A549 treated with AZD2906 at 1 μM for 4 hours (cell line): ENCODE measurements at places on chromosomes 1 and 21. TPM values are rescaled to one million over a fixed set of nuclear protein-coding genes. Genes with fewer than 3 reads are reported as not detected.

The SYT2 gene
- total RNA-seq: 0.72 to 1.1 TPM (median 0.83 TPM) in 5 replicates

The RYR2 gene
- total RNA-seq: 0.01 to 0.07 TPM (median 0.03 TPM) in 5 replicates

The SPRR4 gene
- total RNA-seq: not detected in 5 replicates

The WNT2B gene
- total RNA-seq: 0.19 to 0.42 TPM (median 0.20 TPM) in 5 replicates

The OR2T33 gene
- not detected in 5 replicates for total RNA-seq

The S100A7A gene
- not detected in 5 replicates for total RNA-seq

The MAEL gene
- total RNA-seq: not detected in 5 replicates

The PLEKHA6 gene
- total RNA-seq: 30.7 to 35.1 TPM (median 33.3 TPM) in 5 replicates

The GON4L gene
- 12.2 to 14.4 TPM (median 13.2 TPM) in 5 replicates for total RNA-seq

The FAM151A gene
- 0.26 to 0.41 TPM (median 0.31 TPM) in 5 replicates for total RNA-seq

The THEM5 gene
- 0.06 TPM in 1 of 5 replicates, not detected in the others for total RNA-seq

The FAM110D gene
- total RNA-seq: 0.03 to 0.07 TPM (median 0.03 TPM) in 3 of 5 replicates, not detected in the others

The RAB7B gene
- total RNA-seq: 0.91 to 1.6 TPM (median 1.1 TPM) in 5 replicates

The PCP4L1 gene
- 0.06 to 0.15 TPM (median 0.07 TPM) in 5 replicates for total RNA-seq

The ABCA4 gene
- 0.08 to 0.17 TPM (median 0.11 TPM) in 5 replicates for total RNA-seq

The BMP8B gene
- total RNA-seq: 4.2 to 5.2 TPM (median 5.0 TPM) in 5 replicates

The LYPD8 gene
- 0.07 to 0.22 TPM (median 0.10 TPM) in 5 replicates for total RNA-seq

The CRYAA gene
- 0.13 to 0.16 TPM in 2 of 5 replicates, not detected in the others for total RNA-seq

The ADAM30 gene
- not detected in 5 replicates for total RNA-seq

The GABPB2 gene
- total RNA-seq: 2.5 to 3.3 TPM (median 2.9 TPM) in 5 replicates

The FCER1A gene
- not detected in 5 replicates for total RNA-seq

The CD34 gene
- total RNA-seq: 0.02 to 0.06 TPM in 2 of 5 replicates, not detected in the others

The PTGER3 gene
- total RNA-seq: 0.01 TPM in 1 of 5 replicates, not detected in the others

The MAP3K6 gene
- 13.4 to 22.5 TPM (median 18.1 TPM) in 5 replicates for total RNA-seq

The ICOSLG gene
- total RNA-seq: 4.1 to 4.8 TPM (median 4.5 TPM) in 5 replicates

The RNU1-2 gene
- total RNA-seq: 4.0 to 44.9 TPM (median 4.2 TPM) in 4 of 5 replicates, not detected in the other

The IQCC gene
- 1.4 to 2.1 TPM (median 1.8 TPM) in 5 replicates for total RNA-seq

The EIF2D gene
- total RNA-seq: 32.5 to 35.8 TPM (median 34.8 TPM) in 5 replicates

The TNFRSF9 gene
- total RNA-seq: 1.8 to 3.2 TPM (median 2.3 TPM) in 5 replicates

The CIART gene
- 1.8 to 3.5 TPM (median 2.5 TPM) in 5 replicates for total RNA-seq

The MFAP2 gene
- total RNA-seq: 0.85 to 1.4 TPM (median 0.93 TPM) in 5 replicates

The CCDC28B gene
- total RNA-seq: 1.6 to 2.0 TPM (median 1.8 TPM) in 5 replicates

The LCA5L gene
- 0.81 to 1.5 TPM (median 1.0 TPM) in 5 replicates for total RNA-seq

The SPATA45 gene
- not detected in 5 replicates for total RNA-seq

The VWA1 gene
- total RNA-seq: 3.7 to 15.9 TPM (median 14.0 TPM) in 5 replicates

The LCE3D gene
- 2.8 to 4.4 TPM (median 3.1 TPM) in 5 replicates for total RNA-seq

The DMRTA2 gene
- 0.09 to 0.13 TPM (median 0.10 TPM) in 5 replicates for total RNA-seq

The MAP3K7CL gene
- 1.2 to 2.5 TPM (median 1.9 TPM) in 5 replicates for total RNA-seq

The SRM gene
- total RNA-seq: 140 to 239 TPM (median 206 TPM) in 5 replicates

The VWA5B1 gene
- total RNA-seq: not detected in 5 replicates

The A3GALT2 gene
- total RNA-seq: not detected in 5 replicates

The KANK4 gene
- 0.26 to 0.35 TPM (median 0.32 TPM) in 5 replicates for total RNA-seq

The CENPL gene
- total RNA-seq: 11.4 to 14.7 TPM (median 12.6 TPM) in 5 replicates

The CAPN9 gene
- not detected in 5 replicates for total RNA-seq

The TMPRSS2 gene
- 0.07 to 0.19 TPM (median 0.12 TPM) in 5 replicates for total RNA-seq

The HES2 gene
- 3.1 to 6.0 TPM (median 4.8 TPM) in 5 replicates for total RNA-seq

The NHLH1 gene
- total RNA-seq: 0.32 to 0.71 TPM (median 0.40 TPM) in 5 replicates

The KCND3 gene
- total RNA-seq: 0.02 to 0.03 TPM (median 0.03 TPM) in 3 of 5 replicates, not detected in the others

The CHIA gene
- not detected in 5 replicates for total RNA-seq

The SHISAL2A gene
- total RNA-seq: 0.46 to 0.84 TPM (median 0.50 TPM) in 5 replicates

The VTCN1 gene
- 0.05 to 0.23 TPM (median 0.08 TPM) in 5 replicates for total RNA-seq

The OVAAL gene
- 0.08 to 0.17 TPM (median 0.14 TPM) in 4 of 5 replicates, not detected in the other for total RNA-seq
